ENCODE measurements at places on chromosomes 5 and 9.

- DNase-seq: no peak
Measured at GRCh38 chr5:160039810-160040470, 31.0 kb downstream of the TTC1 start.

GRCh38 chr5:172229904-172230303, 35.9 kb downstream of the EFCAB9 start:
- DNase-seq: no peak

DNA sequence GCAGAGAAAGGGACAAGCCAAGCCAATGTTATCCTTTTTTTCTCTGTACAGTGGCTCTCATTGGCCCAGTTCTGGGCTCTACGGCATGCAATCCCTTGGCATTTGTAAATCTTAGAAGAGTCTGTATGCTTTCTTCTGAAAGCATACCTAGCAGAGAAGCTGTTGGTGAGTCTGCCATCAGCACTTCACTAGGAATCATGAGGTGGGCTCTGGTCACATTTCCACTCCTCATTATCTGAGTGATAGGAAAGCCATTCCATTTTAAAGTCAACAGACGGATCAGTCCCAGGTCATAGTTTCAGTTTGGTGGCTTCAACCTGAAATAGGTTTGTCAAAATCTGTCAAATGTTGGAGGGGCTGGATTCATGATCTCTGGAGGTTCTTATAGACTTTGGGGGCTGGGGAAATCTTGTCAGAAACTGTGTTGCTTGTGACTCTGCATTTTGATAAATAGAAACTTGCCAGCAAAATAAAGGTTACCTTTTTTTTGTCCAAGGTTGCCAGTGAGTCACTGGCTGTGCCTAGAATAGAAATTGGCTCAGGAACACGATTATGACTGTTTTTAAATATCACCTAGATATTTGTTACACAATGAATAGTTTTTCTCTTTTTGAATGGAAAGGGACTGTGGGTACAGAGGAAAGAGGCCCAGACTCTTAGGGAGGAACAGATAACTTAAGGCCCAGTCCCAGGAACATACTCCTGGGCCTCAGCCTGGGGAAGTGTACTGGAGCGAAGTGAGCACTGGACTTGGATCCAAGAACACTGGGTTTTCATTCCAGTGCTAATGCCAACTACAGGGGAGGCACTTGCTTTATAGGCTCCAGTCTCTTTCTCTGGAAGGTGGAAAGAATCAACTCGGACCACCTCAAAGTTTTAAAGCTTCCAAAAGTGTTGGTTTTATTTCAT, 183.1 kb downstream of the NMUR2 start:
- DNase-seq: no peak

- DNase-seq: no peak
Measured at GRCh38 chr5:114418176-114419066, 56.6 kb downstream of the KCNN2 start.

- no peak for DNase-seq
Measured at GRCh38 chr9:79639354-79639753, 67.6 kb downstream of the TLE4 start.

- no peak for DNase-seq
Measured at GRCh38 chr5:171747061-171747859, 38.4 kb upstream of the SMIM23 start.

DNA sequence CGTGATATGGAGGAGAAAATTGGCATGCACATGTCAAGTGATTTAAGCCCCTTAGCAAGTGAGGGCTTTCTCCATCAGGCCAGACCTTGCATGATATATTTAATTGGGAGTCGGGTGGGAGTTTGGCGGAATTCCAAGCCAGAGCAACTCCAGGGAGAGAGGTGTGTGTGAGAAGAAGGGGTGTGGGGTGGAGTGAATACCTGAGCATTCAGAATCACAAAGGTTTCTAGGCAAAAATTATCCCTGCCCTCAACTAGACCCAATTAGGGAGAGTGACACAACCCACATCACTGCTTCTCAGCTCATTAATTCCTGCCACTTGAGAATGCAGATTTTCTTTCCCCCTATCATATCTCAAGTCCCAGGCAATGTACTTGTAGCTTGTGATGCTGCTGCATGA, 279.7 kb upstream of the TUT7 start:
- DNase-seq: no peak

DNA sequence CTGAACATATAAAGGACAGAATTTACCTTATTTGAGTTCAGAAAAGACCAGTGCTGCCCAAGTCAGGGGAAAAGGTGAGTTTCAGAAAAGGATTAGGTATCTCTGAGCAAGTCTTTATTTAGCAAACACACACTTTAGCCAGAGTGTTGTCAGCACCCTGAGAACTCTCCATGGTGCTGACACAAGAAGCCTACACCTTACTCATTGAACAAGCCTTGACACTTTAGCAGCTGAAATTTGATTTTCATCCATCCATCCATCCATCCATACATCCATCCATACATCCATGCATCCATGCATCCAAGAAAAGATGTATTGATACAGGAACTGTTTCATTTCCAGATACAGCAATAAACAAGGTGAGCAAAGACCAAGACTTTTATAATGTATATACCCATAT, 311.2 kb downstream of the TRIM32 start:
- DNase-seq: no peak

GRCh38 chr5:58523956-58524355, 32.7 kb downstream of the GAPT start:
- DNase-seq: no peak

DNA sequence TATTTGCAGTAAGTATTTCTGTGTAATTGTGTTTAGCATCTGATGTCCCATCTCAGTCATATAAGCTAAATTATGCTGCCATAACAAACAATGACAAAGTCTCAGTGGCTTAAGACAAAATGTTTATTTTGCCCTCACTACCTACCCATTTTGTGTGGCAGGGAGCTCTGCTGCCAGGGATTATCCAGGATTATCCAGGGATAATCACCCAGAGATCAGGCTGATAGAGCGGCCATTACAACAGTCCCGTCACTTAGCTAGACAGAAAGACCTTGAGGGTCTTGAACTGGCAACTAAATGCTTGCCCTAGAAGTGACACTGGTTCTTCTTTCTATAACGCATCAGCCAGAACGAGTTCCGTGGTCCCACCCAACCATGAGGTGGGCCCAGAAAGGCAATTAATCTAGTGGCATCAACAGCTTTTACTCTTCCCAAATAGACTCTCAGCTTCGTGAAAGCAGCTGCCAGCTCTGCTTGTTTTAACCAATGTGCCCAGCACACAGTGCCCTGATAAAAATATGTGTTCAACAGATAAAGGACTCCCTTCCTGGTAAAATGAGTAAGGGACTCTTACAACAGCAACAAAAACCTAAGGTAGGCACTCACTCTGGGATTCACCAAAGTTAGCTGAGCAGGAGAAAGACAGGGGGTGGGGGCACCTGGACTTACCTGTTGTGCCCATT, 22.8 kb downstream of the CCDC69 start:
- no peak for DNase-seq

DNA sequence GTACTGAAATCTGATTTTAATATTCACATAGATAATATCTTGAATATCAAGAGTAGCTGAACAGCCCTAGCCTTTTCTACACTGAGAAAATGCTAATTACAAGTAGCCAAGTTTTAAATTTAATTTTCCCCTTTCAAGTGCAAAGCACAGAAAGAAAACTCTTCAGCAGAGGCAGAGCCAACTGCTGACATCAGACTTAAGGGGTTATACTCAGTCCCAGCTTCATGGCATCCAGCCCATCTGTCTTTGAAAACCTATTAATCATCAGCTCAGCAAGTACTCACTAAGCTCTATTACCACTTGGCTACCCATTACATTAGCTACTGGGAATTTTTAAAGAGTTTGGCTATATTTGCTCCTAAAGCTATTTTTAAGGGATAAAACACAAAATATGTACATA, 220.5 kb downstream of the SLC12A2 start:
- DNase-seq: no peak

DNA sequence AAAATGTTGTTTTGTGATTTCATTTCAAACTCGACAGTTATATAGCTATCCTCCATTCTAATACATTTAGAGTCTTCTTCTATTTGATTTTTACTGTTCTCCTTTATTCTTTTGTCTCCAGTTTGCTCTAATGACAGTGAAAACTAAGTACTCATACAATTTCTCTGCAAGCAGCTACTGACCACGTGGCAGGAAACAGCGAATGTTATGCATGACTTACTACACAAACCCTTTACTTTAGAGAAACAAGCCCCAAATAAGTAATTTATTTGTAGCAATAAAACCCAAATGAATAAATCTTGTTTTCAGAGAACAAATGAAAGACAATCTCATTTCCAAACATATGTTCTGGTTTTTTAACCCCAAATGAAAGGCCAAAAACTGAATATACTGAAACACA, 41.9 kb downstream of the CDH6 start:
- DNase-seq: no peak

GRCh38 chr9:132583584-132584304, 1.3 kb downstream of the BARHL1 start:
- no peak for DNase-seq

- DNase-seq: no peak
Measured at GRCh38 chr5:126274076-126274762, 149.0 kb upstream of the GRAMD2B start.

GRCh38 chr9:109289186-109289585, 31.7 kb downstream of the EPB41L4B start:
- DNase-seq: no peak

GRCh38 chr5:133219296-133219695, 167.5 kb downstream of the HSPA4 start:
- DNase-seq: no peak

- DNase-seq: no peak
Measured at GRCh38 chr5:73950441-73950873, 324.5 kb downstream of the ARHGEF28 start.

DNA sequence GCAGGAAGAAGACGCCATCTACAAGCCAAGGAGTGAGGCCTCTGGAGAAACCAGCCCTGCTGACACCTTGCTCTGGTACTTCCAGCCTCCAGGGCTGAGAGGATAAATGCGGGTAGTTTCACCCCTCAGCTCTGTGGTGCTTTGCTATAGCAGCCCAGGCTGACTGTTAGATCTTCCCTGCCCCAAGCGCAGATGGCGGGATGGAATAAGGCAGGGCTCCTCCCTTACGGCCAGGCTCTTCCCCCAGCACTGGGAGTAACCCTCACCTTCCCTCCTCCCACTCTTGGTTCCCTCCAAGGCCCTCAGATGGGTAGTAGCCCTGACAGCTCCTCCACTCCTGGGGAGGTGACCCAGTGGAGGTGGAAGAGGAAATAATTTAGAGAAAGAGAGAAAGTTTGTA, 285.1 kb downstream of the GADD45G start:
- no peak for DNase-seq

GRCh38 chr9:134818591-134818990, 62.0 kb upstream of the FCN2 start:
- no peak for DNase-seq

DNA sequence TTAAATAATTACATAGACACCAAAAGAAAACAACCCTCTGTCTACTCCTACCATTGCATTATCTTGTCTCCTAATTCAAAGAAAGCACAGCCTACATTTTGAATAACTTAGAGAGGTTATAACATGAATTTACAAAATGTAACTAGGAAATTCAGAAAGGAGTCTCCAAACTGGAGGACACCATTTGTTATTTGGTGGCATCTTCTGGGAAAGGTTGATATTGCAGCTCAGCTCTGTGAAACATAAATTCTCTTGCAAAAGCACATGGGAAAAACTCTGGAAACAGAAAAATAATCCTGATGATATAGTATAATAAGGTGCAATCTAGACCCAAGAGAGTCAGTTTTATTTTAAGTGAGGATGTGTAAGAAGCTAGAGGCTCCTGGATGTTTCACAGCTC, 215.3 kb downstream of the MLLT3 start:
- no peak for DNase-seq

DNA sequence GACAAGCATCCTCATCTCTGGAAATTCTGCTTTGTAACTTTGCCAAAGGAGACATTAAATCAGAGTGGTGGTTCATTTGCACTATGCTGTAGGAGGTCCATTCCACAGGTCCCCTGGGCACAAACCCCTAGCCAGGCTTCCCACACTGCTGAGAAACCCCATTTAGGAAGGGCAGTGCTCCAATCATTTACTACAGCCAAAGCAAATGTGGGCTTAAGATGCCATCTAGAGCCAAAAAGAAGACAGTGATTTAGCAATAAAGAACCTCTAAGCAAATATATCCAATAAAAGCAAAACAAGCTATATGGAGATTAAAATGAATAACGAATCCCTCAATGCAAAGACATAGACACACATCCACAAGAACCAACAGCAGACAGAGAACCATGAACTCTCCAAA, 129.0 kb upstream of the ALDH1B1 start:
- DNase-seq: no peak

GRCh38 chr9:93235300-93235960, 51.5 kb downstream of the WNK2 start:
- DNase-seq: no peak

DNA sequence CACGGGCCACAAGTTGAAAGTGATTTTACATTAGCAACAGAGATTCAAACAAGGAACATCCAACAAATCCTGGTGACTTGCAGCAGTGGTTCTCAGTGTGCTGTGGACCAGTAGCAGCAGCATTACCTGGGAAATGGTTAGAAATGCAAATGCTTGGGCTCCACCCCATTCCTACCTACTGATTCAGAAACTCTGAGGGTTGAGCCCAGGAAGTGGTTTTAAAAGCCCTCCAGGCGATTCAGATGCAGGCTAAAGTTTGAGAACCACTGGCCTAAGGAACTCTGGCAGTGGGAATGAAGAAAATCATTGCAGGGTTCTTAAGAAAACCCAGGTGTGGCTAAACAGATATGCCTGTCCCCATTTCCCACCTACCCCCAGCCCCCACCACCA, 398.8 kb downstream of the ENC1 start:
- DNase-seq: no peak

Data from T-helper 9 cell (primary cell).